Lung microvascular endothelial cell (primary cell): ENCODE measurements at places on chromosomes 4 and X. TPM values are rescaled to one million over a fixed set of nuclear protein-coding genes. Genes with fewer than 3 reads are reported as not detected.

Gene RHOXF2B
- not detected in 2 replicates for total RNA-seq

Gene RAB9B
- total RNA-seq: 0.60 and 0.65 TPM in 2 replicates

DNA sequence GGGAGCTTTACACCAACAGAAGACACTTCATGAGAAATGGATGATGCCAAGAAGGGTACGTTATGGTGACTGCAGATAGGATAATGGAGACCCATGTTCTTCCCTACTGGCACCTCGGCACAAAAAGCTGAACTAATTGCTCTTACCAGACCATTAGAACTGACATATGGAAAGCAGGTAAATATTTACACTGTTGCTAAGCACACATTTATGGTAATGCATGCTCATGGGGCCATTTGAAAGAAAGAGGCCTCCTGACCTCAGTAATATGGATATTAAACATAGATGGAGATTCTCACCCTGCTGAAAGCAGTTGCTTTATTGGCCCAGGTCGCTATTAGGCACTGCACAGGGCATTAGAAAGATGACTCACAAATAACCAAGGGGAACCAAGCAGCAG, 1759.6 kb downstream of the C4orf33 start:
- DNase-seq: no peak

GRCh38 chr4:124386163-124386562, 326.4 kb downstream of the ANKRD50 start:
- peak; percentile 45 for DNase-seq

- no peak for DNase-seq
Observed at GRCh38 chrX:4971646-4972045, 1257.0 kb downstream of the NLGN4X start.

GRCh38 chr4:68366600-68366999, 16.7 kb upstream of the YTHDC1 start:
- no peak for DNase-seq

GRCh38 chrX:16678689-16679088, 28.7 kb downstream of the S100G start:
- peak; percentile 49 for DNase-seq

- DNase-seq: no peak
Observed at GRCh38 chr4:184403384-184403781, 71.0 kb downstream of the IRF2 start.

DNA sequence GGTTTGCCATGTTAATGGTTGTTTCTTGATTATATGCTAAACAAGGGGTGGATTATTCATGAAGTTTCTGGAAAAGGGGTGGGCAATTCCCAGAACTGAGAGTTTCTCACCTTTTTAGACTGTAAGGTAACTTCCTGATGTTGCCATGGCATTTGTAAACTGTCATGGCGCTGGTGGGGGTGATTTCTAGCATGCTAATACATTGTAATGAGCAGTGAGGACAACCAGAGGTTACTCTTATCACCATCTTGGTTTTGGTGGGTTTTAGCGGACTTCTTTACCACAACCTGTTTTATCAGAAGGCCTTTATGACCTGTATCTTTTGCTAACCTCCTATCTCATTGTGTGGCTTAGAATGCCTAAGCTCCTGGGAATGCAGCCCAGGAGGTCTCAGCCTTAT, 81.5 kb downstream of the CFAP299 start:
- no peak for DNase-seq

- peak; percentile 62 for DNase-seq
Observed at GRCh38 chrX:154436983-154437752, at the start of gene GDI1. TSS of gene GDI1 (plus strand) at chrX:154437154. CDS start at chrX:154437255, 101 bp downstream.

DNA sequence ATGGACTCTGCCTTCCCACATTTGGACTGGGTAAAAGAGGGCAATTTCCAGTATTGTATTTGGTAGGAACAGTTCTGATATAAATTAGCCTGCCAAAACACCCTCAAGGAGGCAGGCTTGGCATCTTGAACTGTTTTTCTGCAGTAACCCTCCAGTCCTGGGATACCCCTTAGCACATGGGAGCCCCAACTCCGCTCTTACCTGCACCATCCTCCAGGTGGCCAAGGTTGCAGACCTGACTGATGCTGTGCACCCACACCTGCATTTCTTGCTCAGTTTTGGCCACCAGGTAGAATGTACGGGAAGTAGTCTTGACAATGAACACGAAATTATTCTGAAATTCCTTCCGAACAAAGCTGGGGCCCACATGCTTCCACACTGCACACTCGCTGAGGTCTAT, 35.1 kb downstream of the GAB3 start:
- no peak for DNase-seq

- no peak for DNase-seq
Observed at GRCh38 chrX:23052324-23052723, 52.6 kb downstream of the DDX53 start.

GRCh38 chr4:128220286-128221235, 67.1 kb downstream of the PGRMC2 start:
- peak; percentile 80 for DNase-seq
